Endothelial cell (in vitro differentiated cells): ENCODE measurements at places on chromosomes 11 and 22. TPM values are rescaled to one million over a fixed set of nuclear protein-coding genes. Genes with fewer than 3 reads are reported as not detected.

GRCh38 chr11:119152043-119152442 is 3.2 kb downstream of the ABCG4 start:
- no peak for DNase-seq

- no peak for DNase-seq
These were observed 16.6 kb downstream of the TTLL8 start for GRCh38 chr22:50041361-50042065.

DNA sequence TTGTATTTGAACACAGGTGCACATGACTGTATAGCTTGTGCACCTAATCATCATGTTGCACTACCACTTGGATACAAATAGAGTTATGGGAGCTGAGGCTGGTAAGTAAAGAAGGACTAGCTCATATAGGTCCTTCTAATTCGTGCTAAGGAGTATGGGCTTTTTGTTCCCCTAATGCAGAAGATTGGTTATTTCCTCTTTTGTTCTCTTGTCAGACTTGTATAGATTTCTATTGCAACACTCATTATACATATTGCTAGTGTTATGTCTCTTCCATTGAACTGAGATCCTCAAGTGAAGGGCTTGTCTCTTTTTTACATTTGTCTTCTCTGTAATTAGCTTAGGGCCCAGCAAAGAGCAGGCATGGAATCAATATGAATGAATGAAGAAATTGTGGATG is 54.1 kb upstream of the ARHGAP20 start:
- DNase-seq, result no peak

DNA sequence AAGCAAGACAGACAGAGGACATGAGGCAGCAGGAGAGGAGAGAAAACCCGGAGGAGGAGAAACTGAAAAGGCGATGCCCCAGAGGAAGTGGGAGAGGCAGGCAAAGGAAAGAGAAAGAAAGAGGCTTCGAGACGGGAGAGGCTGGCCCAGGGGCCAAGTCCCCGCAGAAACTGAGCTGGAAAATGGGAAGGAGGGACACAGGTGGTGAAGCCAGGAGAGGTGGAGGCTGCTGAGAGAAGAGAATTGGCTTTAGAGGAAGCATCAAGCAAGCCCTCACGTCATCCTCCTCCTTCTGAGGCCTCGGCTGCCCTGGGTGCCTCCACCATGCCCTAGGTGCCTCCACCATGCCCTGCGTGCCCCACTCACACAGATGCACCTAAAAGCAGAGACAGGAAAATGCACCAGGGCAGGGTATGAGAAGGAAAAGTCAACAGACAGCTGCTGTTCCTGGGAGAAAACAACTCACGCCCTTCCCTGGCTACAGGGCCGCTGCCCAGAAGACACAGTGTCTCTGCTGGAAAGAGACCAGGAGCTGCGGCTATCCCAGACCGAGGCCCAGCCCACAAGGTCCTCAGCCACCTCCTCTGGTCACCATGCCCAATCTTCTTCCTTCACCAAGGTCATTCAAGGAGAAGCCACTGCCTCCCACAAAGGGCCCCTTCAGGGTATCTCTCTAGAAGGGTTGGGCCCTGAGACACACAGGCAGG is 14.3 kb downstream of the FXYD6 start:
- no peak for DNase-seq

GRCh38 chr11:72038491-72038890 is 39.8 kb downstream of the IL18BP start:
- no peak for DNase-seq

Gene NRGN
- total RNA-seq, result 17.0 TPM

Gene OR52E6
- total RNA-seq, result not detected

Gene RRM1
- total RNA-seq, result 48.0 TPM

Gene LMO2
- 223 TPM for total RNA-seq
